Activated CD4-positive, alpha-beta T cell treated with anti-CD3 and anti-CD28 coated beads, Interleukin-2, amount 50 U/mL, for 24 hours (primary cell): ENCODE measurements at places on chromosomes 1 and 21.

DNA sequence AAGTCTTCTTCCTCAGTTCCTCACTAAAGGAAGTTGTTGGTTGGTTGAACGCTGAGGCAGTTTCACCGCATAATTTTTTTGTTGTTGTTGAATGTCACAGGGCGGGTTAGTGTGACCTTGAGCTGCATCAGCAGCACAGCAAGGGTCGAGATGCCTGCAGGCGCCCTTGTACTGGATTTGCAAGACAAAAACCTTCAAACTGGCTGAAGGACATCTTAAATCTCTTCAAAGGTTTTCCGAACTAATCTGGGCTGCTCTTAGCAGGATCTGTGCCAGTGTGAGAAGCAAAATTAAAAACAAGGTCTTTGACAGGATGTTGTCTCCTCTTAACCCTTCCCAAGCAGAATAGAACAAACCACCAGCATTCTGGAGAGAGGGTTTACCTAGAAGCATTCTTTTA is 59.4 kb downstream of the NRIP1 start:
- DNase-seq, result no peak

DNA sequence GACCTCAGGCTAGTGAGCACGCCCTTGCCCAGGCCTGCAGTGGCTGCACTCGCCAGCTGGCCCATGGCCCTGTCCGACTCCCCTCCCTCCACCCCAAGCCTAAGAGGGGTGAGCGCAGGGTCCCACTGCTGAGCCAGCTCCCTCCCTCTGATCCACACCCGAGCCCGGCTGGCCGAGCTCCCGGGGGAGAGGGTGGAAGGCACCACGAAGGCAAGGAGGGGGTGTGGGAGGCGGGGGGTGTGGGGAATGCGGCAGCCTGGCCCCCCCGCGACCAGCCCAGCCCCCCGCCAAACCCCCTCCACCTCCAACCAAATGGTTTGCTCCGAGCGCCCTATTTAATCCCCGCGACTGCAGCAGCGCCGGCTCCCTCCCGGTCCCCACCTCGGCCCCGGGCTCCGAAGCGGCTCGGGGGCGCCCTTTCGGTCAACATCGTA is at the start of gene CADM3:
Gene CADM3, plus strand, starts transcription at position 362 of the 434 bp plus-strand sequence. CDS start 151 bp downstream, outside the sequence.
- no peak for DNase-seq

DNA sequence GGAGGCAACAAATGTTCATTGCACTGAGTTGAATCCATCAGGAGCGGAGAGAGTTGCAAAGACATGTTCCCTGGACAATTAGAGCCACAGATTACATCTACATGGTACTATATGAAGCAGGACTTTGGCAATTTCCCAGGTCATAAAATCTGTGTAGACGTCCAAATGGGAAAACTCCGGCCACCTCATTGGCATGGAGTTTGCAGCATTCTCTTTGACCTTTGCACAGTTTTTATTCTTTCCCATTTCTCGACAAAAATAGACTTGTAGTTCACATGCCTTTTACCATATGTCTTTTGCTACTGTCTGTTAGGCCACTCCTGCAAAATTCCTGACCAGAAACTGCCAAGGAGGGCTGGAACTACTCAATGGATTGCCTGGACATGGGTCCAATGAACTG is 48.2 kb downstream of the UBE2T start:
- no peak for DNase-seq

- no peak for DNase-seq
Observed at GRCh38 chr1:34822202-34822601, 29.4 kb downstream of the GJA4 start.

DNA sequence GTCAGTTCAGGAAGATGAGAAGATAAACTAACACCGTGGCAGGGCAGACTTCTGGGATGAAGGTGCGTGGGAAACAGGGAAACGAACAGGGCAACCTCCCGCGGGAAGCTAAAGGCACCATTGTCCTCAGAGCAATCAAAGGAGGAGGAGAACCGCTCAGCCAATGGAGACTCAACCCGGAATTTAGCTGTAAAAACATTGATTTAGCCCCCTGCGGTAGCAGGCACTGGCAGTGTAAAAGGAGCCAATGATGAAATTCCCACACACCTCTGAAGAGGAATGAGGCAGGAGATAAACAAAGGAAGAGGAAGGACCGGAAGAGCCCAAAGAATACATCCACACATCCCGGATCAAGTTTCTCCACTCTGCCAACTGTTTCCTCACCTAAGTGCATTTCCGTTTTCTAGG is 19.5 kb downstream of the HLCS start:
- DNase-seq, result no peak

DNA sequence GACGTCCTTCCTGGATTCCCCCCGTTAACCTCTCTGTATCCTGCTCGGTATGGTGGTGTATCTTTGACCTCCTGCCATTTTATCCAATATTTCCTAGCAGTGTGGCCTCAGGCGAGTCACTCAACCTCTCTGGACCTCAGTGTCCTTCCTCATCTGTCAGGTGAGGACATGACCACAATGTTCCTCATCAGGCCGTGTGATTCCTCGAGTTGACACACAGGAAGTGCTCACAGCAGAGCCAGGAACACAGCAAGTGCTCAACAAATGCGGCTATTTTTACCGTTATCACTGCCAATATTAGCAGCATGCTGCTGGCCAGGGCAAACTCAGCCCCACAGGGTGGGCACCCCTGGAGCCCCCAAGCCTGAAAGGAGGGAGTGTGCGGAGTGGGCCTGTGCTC is 450.2 kb downstream of the KIF26B start:
- no peak for DNase-seq

DNA sequence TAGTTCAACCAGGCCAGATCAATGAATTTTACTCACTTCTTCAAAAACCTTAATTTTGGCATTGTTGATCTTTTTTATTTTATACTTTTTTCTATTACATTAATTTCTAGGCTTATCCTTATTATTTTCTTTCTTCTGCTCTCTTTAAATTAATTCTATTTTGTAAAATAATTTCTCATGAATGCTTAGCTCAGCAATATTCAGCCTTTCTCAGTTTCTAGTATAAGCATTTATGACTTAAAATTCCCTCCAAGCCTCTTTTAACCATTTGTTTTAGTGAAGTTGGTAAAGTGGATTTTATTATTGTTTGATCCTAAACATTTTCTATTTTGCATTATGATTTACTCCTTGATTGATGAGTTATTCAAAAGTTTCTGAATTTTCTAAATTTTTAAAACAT is 20.6 kb upstream of the SAMD13 start:
- no peak for DNase-seq

DNA sequence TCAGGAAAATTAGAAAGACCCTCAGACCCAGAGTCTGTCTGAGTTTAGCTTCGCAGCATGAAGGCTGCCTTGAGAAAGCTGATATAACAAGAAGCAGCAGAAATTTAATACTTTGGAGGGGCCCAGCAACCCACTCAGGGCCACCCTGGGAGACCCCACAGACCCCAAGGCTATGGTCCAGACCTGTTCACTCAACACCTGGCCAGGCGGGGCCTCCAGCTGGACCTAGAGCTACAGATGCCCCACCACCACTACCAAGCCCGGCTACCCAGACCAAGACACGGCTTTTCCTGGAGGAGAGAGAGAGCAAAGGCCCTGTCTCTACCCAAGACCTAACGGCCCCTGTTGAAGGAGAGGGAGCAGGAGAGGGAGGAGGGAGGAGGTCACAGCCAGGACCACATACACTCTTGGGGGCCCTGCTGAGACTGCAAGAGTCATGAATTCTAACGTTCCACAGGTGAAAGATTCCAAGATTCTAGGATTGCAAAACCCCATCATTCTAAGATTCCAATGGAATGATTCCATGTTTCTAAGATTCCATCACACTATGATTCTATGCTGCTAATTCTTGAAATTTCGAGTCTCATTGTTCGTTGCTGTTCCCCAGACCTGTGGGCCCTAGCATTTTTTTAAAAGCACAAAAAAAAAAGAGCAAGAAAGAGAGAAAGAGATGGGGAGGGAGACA is 53.2 kb downstream of the LACTBL1 start:
- DNase-seq, result no peak

DNA sequence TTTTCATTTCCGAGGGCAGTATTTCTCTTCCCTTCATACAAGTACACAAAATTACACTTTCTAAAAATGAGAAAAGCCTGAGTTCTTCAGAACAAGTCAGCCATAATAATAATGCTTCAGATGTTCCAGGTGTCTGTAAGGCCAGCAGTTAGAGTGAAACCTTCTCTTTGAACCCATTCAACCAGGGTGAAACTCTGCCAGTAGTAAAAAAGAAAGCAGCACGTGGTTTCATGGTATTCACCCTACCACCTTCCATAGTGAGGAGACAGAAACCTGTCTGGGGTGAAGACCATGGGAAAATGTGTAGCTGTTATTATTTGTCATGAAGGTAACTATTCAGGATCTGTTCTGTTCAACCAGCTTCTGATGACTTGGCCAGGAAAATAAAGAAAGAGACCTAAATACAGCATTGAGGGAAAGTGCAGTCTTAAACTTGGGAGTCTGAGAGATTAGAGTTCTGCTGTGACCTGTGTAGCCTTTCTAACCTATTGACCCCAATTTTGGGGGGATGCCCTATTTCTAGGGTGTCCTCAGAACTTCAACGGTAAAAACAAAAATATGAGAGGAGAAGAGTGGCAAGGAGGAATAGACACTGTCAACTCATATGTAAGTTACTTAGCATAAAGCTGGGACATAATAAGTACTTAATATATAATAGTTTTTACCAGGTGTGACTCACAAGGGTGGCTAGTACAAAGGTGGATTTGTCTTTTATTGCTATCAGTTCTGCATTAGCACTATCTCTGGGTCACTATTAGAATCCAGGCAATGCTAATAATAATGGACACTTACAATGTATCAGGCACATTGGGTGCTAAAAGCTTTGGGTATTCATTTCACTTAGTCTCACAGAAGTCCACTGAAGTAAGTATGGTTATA is 70.0 kb upstream of the TNFSF4 start:
- DNase-seq, result no peak

DNA sequence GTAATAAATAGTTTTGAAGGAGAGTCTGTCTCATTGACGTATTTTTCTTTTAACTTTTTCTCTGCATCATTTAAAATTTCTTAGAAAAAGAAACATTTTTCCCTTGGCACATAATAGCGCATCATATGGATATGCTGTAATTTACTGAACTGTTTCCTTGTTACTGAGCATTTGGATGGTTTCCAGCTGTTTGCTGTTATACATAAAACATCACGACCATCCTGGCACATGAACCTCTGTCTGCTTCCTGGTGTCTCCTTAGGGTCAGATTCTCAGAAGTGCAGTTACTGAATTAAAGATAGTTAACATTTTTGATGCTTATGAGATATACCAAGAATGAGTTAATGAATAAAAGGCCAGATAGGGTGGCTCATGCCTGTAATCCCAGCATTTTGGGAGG is 67.2 kb downstream of the BACE2 start:
- no peak for DNase-seq

DNA sequence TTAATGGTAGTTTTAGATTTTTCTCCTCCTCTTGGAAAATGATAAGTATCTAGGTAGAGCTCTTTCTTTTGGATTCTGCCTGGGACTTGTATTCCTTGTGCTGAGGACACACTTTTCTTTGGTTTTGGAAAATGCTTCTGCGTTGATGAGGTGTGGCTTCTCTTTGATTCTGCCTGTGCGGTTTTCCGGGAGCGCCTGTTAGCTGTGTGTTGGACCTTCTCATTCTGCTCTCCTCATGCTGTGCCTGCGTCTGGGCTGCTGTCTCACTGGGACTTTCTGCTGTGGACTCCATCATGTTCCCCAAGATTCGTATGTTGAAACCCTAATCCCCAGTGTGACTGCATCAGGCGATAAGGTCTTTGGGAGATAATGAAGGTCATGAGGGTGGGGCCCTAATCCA is 21.0 kb downstream of the C1orf174 start:
- no peak for DNase-seq

DNA sequence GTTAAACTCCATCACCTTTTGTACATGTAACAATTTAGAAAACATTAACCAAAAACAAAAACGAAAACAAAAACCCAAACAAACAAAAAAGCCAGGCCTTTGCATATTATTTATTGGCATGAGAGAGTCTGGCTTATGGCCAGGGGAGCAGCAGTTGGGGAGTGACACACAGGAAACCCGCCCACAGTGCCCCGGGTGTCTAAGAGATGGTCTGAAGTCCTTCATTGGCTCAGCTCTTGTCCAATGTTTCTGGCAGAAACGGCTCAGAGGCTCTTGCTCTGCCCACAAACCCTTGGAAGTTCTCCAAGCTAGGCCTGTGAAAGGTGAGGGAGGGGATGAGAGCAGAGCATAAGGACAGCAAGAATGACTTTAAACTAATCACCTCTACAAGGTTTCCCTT is 131.5 kb downstream of the CNIH3 start:
- no peak for DNase-seq

DNA sequence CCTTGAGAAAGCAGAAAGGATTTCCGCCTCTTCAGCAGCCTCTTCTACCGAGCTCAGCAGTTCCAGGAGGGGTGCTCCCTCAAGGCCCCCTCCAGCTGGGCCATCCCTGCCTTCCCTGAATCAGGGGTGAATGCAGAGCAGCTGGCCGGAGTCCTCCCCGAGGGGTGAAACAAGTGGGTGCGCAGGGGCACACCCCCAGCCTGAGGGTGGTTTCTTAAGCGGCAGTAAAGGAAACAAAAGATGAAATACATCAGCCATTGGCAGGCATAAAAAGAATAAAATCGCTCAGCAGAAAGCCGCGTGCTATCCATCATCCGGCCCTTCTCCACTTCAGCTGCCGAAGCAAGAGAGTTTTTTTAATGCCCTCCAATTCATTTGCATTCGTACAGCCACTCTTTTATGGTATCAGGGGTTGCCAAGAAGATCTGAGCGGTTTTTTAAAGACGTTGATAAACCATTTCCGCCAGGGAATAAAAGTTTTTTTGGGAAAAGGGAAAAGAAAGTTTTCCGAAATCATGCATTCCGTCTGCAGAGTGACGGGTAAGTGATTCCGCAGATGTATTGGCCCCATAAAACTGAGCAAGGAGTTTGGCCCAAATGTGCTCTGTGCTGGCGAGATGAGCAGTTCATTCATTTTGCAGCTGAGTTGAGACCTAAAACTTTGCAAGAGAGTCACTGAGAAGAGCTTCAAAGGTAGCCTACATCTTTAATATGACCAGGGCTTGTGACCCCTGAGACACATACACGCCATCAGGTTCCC is 73.7 kb upstream of the ZC3H12A start:
- DNase-seq, result no peak

GRCh38 chr1:227397354-227397978 is 79.2 kb upstream of the CDC42BPA start:
- no peak for DNase-seq

- DNase-seq, result no peak
Observed at GRCh38 chr1:244296447-244296846, 155.3 kb downstream of the ADSS2 start.

DNA sequence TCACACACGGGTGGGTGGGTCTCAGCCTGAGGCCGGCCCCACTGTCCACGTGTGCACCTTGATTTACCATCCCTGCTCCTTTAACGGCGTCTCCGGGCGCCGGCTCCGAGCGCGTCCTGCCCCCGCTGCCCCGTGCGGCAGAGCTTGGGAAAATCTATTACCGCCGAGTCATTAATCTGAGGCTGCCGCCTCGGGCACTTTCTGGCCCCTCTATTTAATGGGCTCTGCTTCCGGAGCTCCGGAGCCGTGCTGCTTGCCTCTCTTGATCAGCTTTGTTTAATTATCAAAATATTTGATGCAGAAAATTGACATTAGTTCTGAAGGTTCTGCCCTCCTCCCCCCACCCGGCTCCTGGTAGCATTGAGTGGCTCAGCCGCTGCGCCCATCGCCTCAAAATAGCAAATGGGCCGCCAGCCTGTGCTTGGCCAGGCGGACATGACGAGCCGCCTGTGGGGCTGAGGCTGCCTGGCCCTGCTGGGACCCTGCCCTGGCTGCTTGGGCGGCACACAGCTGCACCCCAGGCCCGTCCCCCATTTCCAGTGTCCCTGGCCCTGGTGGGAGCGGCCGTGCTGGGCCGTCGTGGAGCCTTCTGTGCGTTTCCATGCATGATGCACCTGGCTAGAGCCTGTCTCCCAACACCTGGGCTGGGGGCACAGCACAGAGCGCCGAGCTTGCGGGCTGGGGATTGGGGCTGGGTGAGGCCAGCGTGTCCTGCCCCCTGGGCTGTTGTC is 81.6 kb upstream of the TTC34 start:
- no peak for DNase-seq
